NCI-H1092 (cell line): ENCODE measurements at places on chromosomes 12 and 14.

DNA sequence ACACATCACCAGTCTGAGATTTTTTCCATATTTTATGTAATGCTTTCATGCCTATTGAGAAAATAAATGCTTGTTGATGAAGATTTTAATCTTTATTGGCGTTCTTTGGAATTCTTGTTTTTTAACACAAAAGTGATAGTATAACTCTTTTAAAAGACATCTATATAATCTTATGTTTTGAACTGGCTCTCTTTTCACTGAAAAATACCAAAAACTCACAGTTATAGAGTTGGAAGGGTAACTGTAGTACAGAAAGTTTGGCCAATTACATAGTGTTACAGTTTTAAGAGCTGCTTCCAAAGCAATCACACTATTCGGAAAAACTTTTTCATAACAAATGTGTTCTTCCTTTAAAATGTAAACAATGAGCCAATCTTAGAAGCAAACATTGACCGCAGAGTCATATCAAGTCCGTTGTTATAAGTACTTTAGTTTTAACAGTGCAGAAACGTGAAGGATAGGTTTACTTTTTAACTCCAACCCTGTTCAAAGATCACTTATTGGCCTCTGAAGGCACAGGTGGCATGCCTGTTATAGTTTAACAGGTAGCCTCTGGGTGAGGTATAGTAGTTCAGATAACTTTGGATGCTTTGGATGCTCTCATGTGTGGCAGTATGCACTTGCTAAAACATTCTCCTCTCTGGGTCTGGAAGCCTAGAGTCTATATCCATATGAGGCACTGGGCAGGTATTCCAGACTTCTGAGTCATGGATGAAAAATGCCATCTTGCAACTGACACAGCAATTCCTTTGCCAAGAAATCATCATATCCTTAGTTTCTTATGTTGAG is 12.1 kb upstream of the NTN4 start:
- DNase-seq = no peak

GRCh38 chr12:15152868-15153267 is 68.3 kb downstream of the RERG start:
- no peak for DNase-seq

GRCh38 chr12:50151047-50151687 is 16.0 kb downstream of the CERS5 start:
- no peak for DNase-seq

DNA sequence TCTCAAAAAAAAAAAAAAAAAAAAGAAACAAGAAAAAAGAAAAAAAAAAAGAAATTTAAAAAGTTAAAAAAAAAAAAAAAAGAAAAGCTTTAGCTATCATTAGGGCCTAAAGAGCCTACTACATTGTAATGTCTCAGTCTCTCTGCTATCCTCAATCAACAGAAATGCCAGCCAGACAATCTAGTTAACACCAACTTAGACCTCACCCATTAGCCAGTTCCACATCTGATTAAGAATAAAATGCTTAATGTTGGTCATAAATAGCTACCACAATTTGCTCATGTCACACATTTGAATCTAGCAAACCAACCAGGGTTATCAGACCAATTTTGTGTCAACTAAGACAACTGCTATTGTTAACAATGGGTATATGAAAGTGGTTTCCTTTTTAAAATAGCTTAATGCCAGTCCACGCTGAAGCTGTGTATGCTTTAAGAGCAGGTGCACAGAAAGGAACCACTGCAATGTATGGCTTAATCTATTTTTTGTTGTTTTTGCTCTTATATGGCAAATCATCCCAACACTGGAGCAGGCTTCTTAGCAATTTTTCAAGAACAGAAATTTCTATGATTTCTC is 45.5 kb upstream of the SELPLG start:
- DNase-seq = no peak

DNA sequence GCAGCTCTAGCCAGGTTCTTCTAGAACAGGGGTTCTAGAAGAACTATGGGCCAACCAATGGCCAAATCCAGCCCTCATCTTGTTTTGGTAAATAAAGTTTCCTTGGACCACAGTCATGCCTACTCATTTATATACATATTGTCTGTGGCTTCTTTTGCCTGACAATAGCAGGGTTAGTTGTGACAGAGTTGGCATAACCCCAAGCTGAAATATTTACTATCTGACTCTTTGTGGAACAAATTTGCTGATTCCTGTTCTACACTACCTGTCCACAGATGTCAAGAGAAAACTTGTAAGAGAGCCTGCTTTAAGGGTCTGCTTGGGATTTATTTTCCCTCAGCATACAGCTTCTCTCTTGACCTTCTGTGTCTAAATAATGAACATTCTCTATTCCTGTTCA is 289.0 kb downstream of the KSR2 start:
- DNase-seq = no peak

- DNase-seq = no peak
Measured at GRCh38 chr12:82437744-82438143, 79.4 kb downstream of the METTL25 start.

GRCh38 chr12:28223025-28223554 is 32.8 kb downstream of the CCDC91 start:
- DNase-seq = no peak

DNA sequence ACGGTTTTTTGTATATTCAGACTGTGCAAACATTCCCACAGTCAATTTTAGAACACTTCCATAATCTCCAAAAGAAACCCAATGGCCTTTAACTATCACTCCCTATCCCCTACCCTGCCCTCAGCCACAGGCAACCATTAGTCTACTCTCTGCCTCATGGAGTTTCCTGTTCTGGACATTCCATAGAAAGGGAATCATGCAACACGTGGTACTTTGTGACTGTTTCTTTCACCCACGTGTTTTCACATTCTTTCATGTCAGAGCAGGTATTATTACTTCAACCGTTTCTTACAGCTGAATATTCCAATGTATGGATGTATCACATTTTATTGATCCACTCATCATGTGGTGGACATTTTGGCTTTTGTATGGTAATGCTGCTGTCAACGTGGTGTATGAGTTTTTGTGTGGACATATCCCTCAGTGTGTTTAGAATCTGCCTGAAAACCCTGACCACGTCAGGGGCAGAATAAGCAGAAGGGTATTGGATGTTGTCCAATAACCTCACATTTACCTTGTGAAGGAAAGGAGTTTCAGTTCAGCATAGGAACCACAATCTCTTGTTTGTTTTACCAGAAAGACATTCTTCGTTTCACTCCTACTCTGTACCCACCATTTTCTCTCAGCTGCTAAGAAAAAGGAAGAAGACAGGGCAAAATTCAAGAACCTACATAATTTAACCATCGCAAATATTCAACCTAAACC is 107.5 kb upstream of the DYRK2 start:
- DNase-seq = no peak

DNA sequence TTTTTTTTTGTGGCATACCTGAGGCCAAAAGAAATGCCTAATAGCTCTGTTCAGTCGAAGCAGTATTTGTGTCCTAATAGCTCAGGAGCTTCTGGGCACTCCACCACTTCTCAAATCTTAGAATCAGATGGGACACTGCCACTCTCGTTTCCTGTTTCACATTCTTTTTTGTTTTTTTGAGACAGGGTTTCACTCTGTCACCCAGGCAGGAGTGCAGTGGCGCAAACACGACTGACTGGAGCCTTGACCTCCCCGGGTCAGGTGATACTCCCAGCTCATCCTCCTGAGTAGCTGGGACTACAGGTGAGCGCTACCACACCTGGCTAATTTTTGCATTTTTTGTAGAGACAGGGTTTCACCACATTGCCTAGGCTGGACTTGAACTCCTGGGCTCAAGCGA is 52.7 kb downstream of the SPPL3 start:
- no peak for DNase-seq

GRCh38 chr14:83372271-83372670 is 1838.6 kb upstream of the SEL1L start:
- no peak for DNase-seq

- no peak for DNase-seq
Measured at GRCh38 chr14:75610834-75611233, 32.4 kb downstream of the FLVCR2 start.

DNA sequence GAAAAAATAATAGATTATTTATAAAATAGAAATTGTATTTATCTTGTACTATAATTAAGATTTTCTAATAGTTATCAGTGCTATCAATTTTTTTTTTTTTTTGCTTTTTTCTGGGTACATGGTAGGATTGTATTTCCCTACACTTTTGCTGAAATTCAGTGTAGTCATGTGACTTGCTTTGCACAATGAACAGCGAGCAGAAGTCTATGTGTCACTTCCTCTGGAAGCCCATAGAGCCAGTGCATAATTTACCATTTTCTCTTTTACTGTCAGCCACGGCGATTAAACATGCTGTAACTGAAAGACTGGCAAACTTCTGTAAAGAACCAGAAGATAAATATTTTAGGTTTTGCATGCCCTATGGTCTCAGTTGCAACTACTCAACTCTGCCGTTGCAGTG is 80.8 kb upstream of the PPP1R12A start:
- DNase-seq = no peak

- no peak for DNase-seq
Measured at GRCh38 chr14:73594491-73594890, 2.8 kb downstream of the ACOT4 start.

GRCh38 chr12:78568321-78569020 is 296.1 kb upstream of the SYT1 start:
- no peak for DNase-seq

DNA sequence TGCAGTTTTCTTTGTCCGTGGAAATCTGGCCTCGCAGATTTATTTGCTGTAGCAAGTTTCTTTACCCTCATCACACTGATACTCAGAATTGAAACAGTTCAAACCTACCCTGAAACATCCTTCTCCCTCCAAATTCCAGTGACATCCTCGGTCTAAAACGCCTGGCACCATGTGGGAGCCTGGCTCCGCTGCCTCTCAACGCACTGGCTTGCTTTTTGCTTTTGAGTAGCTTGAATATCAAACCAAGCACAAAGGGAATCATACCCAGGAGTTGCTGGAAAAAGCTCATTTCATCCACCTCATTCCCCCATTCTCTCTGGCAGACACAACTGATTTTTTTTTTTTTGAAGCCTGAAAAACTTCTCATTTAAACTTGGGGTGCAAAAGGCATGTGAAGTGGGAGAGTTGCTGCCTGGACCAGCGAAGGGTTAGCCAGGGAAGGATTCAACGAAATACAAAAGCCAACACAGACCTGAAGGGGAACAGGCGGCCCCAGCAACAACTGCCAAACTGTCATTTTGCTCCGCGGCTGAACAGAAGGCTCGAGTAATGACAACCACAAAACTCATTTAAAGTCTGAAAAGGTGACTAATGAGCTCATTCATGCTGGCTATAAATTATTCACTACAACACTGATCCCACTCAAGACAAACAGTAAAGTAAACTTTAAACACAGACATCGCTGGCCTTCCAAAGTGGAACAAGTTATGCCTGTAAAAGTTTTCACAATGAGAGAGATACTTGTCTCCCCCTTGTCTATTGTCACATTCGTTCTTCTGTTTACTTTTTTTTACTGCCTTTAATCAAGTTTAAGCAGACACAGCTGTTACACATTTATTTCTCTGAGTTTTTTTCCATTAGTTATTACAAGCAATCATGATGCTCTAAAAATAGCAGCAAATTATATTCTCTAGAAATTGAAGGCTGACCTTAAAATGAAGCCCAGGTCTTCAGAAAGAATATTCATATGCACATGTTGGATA is 12.5 kb upstream of the FOXN3 start:
- peak; percentile 3 for DNase-seq

DNA sequence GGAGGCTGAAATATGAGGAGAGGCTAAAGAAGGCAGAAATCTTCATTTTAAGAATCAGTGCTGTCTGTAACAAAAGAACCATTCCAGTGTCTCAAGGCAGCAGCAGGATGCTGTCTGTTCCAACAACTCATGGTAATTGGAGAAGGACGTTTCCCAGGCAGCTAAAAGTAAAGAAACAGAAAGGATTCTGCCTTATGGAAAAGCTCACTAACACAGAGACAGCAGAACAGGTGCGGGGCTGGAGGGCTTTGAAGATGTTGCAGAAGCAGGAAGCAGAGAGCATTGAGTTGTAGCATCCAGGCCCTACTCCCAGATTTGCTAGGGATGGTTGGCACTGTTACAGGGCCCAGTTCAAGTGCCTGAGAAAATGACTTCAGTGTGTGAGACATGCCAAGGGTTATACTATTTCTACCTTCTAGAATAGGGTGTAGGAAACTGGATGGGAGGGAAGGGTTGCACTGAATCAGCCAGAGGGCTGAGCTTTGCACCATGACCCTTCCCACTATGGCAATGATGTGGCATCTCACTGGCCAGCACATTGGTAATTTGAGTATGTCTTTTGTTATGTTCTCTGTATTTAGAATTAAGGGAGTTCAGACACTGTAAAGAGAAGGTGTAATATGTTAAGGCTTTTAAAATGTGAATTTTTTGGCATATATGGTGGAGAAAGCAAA is 160.0 kb upstream of the FBXO33 start:
- DNase-seq = no peak

DNA sequence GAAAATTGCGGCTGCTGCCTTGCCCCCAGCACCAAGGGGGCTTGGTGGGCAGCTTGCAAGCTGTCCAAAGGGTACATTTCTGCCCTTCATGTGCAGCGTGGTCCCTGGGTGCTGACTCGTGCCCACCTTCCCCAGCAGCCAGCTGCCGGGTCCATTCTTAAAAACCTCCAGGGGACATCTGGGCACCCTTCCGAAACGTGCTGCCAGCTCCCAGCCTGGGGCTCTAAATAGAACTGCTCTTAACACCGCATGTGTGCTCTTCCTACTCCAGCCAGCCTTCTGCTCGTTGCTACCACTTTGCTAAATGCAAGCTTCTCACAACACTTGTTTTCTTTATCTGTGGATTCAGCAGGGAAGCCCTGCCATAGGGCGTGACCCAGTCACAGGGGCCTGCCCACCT is 66.0 kb downstream of the RIMBP2 start:
- DNase-seq = peak; percentile 76

- DNase-seq = no peak
Measured at GRCh38 chr12:117576053-117576452, 214.6 kb upstream of the NOS1 start.

GRCh38 chr14:82328442-82328841 is 794.8 kb upstream of the SEL1L start:
- no peak for DNase-seq

GRCh38 chr14:100729982-100730381 is 3.3 kb downstream of the DLK1 start:
- DNase-seq = no peak

DNA sequence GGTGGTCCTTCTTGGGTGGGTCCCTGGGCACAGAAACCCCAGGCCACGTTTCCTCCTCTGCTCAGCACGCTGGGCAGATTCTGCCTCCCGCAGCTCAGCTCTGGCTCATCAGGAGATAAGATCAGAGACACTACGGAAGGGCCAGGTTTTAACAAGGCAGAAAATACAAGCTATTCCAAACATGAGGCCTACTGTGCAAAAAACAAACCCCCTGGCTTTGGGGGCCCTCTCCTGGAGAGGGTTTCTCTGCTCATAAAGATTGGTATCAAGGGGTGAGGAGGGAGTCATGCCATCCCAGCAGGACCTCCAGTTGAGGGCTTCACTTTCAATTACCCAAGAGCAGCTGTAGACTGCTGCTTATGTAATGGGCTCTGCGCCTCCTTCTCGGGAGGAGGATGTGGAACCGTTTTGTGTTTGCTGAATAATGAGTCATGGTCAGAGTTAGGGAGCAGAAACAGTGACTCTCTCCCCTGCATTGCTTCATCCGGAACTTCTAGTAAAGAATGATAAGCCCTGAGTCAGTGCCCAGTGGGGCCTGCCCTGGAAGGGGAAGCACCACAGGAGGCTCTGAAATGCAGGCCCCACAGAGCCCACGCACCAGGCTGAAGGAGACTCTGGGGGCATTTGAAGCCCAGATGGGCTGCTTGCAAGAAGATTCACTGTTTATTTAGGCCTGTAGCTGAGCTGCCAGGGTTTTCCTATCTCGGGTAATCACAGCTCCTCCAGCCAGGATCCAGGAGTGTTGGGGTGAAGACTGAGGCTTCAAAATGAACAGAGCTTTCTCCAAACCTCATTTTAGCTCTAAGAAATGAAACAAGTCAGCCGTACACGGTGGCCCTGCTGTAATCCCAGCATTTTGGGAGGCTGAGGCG is 79.3 kb downstream of the SSPN start:
- DNase-seq = no peak
